ENCODE measurements at places on chromosomes 3 and 15. TPM values are rescaled to one million over a fixed set of nuclear protein-coding genes. Genes with fewer than 3 reads are reported as not detected.

Gene TLR9
- not detected for total RNA-seq

Gene SH2D7
- not detected for total RNA-seq

Gene CD86
- not detected for total RNA-seq

Gene TJP1
- 71.8 TPM for total RNA-seq

Gene APOD
- total RNA-seq, result 0.97 TPM

Gene SLC12A8
- 12.0 TPM for total RNA-seq

DNA sequence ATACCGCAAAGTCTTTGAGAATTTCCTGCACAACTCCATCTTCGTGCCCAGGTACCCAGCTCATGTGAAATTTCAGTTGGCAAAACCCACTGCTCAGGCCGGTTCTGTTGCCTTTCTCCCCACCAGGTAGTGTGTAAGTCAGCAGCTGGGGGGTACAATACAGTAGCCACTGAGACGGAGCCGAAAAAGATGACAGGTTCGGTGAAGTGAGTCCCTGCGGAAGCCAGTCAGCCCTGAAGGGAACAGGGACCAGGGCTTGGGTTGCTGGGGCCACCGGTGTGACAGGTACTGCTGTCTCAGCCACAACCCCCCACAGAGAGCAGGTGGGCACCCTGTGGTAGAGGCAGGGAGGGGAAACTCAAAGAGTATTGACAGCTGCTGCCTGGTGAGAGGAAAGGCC is 90.8 kb downstream of the PGPEP1L start:
- DNase-seq, result no peak

- DNase-seq, result peak; percentile 66
Observed at GRCh38 chr15:69451951-69452691, 497 bp upstream of the RPLP1 start.

- peak; percentile 92 for DNase-seq
Observed at GRCh38 chr15:101193120-101193644, 58.7 kb downstream of the CHSY1 start.

GRCh38 chr15:80691575-80691974 is 3.5 kb upstream of the ABHD17C start:
- DNase-seq, result no peak

GRCh38 chr15:26132811-26133210 is 269.7 kb upstream of the ATP10A start:
- no peak for DNase-seq

DNA sequence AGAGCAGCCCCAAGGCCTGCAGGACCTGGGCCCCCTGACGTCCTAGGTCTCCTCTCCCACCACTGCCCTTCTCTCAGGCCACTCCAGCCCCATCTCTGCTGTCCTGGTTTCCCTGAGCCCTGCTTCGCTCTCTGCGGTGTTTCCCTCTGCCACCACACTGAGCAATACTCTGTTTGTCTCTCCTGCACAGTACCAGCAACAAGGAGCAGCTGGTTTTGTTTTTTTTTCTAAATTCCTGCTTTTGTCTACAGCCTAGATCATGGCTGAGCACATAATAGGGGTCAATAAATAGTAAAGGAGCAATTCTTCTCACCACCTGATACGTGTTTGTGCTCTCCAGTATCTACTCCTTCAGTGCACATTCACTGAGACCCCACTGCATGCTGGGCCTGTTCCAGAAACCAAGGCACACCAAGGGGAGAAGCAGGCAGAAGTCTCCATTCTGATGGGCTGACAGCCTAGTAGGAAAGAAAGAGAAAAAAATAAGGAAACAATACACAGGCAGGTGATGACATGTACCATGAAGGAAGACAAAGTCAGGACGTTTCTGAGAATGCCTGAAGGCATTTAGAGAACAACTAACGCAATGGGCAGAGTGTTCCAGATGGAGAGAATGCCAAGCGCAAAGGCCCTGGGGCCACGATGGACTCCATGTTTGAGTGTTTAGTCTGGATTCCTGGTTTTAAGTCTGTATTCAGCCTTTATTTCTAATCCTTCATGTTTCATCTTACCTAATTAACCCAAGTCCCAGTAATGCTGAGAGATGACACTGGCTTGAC is 6.0 kb upstream of the ACAD9 start:
- no peak for DNase-seq

GRCh38 chr15:101267320-101268104 is 9.8 kb downstream of the SELENOS start:
- DNase-seq, result peak; percentile 94

GRCh38 chr15:65204931-65205660 is 6.2 kb downstream of the CILP start:
- DNase-seq, result no peak

GRCh38 chr3:31878231-31878838 is 102.7 kb downstream of the OSBPL10 start:
- DNase-seq, result peak; percentile 24

DNA sequence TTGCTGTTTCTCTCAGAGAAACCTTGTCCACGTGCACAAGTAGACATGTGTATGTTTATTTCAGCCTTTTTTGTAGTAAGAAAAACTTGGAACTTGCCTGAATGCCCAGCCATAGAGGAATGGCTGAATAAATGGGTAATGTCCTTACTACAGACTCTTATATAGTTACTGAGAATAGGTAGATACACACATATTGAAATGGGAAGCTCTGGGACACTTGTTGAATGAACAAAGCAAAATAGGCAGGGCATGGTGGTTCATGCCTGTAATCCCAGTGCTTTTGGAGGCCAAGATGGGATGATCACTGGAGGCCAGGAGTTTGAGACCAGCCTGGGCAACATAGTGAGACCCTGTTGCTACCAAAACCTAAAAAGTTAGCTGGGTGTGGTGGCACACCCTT is 1.7 kb downstream of the UNC45A start:
- no peak for DNase-seq

GRCh38 chr3:105606016-105606415 is 239.3 kb downstream of the ALCAM start:
- DNase-seq, result peak; percentile 72

GRCh38 chr3:141655801-141656200 is 82.3 kb upstream of the RNF7 start:
- DNase-seq, result peak; percentile 40

DNA sequence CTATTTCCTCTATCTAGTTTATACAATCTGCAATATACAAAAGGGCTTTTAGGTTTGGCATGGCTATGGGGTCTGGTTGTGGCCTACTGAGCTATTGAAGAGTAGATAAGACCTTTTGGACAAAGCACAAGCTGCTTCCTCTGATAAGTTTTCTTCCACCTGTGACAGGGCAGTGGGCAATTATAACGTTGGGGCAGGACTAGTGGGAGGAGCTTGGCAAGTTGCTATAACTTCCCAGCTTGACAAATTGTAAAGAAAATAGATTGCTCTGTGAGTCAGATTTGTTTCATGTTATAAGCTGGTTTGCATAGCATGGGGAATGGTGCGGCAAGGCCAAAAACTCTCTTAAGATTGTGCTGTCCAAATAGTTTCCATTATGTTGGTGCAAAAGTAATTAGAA is 64.9 kb downstream of the SLC7A14 start:
- no peak for DNase-seq

DNA sequence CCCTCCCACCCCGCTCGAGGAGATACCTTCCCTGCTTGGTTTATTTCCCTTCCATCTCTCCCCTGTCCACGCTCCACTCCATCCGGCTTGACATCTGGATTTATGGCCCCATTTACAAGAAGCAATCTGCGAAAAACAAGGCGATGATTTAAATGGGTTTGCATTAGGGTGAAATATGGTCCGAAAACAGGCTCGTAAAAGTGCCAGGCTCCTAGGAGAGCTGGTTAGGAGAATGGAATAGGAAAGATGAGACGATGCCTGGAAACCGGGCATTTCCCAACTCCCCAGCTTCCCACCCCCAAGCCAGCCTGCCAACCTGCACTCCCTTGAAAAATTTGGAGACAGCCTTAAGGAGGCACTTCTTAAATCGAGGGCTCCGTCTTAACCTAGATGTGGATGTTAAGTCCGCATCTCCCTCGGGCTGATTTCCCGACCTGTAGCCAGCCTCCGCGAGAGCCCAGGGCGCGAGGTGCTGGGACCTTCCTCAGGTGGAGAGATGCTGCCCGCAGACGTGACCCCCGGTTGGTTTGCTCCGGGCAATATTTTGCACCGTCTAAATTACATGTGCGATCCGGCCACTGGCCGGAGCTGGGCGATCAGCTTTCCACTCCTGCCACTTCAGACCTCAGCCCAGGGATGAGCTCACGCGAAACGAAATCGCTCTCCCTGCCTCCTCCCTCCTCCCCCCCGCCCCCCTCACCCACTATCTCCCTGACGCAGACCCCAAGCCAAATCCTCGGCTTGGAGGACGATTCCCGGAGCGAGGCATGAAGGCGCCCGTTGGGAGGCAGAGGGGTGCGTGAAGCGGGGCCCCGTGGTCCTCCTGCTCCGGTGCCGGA is 1.3 kb downstream of the GRM7 start:
- no peak for DNase-seq

- DNase-seq, result no peak
Observed at GRCh38 chr3:152197937-152198336, 70.8 kb upstream of the MBNL1 start.

DNA sequence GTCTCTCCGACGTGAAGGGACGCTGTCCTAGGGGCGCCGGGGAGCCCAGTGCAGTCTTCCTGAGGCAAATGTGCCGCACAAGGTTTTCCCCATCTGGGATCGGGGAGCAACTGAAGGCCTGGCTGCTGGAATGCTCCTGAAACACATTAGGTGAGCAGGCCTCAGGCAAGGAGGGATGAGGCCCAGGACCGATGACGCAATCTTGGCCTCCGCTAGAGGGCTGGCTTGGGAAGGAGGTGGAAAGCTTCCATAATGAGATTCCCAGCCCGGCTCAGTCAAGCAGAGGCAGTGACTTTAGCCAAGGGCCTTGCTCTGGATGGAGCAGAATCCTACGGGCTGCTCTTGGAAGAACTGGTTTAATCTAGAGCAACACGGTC is 50.8 kb downstream of the CPN2 start:
- DNase-seq, result peak; percentile 79

DNA sequence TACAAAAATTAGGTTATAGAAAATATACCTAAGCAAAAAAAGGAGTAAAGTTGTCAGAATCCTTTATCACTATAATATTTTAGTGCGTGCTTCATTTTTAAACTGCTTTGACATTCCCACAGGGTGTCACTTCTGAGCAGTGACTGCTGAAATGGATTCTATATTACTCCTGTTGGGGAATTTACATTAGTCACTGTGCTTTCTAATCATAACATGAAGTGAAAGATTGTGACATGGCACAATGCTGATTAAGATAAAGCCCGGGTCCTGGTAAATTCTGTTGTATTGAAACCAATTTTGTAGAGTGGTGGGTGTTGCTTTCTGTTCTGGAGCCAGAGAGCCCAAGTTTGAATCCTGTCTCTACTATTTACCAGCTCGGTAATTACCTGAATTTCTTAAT is 36.4 kb upstream of the EHHADH start:
- DNase-seq, result no peak

- DNase-seq, result peak; percentile 45
Observed at GRCh38 chr3:47225310-47225906, 57.2 kb downstream of the KIF9 start.

DNA sequence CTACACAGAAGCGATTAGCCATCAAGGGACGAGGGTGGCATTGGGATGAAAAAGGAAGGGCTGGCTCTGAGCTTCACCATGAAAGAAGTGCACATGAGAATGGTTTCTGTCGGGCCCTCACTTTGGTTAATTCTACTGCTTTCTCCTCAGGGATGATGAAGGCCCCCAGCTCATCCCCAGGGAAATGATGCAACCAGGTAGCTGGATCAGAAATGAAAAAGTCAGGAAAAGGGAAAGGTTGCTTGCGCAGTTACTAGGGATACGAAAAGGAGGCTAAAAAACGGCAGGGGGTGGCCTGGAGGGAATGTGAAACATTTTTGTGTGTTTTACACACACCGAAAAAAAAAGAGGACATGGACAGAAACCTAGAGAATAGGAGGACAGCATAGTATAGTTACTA is 1.4 kb upstream of the SLC27A2 start:
- no peak for DNase-seq

- DNase-seq, result no peak
Observed at GRCh38 chr15:32218666-32219065, 184.4 kb downstream of the GOLGA8K start.

DNA sequence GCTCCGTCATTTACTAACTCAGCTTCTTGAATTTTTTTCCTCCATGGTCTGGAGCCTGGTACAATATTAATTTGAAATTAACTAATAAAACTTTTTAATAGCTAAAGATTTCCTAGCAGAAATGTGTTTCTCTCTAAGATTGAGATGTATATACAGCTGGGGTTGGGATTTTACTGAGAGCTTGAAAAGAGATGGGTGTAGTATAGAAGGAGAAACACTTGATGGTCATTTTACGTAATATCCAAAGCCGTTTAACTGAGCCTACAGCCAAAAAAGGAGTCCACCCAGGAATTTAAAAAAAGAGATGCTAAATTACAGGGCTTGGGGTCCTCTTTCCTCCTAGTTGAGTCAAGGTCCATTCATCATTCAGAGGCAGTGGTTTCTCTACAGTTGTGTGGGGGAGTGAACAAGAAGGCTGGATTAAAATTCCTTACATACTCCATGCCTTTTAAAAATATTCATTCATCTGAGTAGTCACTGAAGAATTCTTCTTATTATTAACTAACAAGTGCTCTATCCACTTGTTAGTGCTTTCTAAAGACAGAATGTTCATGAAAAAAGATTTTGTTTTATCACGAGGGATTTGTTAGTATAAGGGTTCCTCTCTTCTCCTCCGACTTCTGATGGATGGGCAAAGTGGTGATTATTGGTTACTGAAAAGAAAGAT is 255.3 kb upstream of the IL12A start:
- DNase-seq, result peak; percentile 73

DNA sequence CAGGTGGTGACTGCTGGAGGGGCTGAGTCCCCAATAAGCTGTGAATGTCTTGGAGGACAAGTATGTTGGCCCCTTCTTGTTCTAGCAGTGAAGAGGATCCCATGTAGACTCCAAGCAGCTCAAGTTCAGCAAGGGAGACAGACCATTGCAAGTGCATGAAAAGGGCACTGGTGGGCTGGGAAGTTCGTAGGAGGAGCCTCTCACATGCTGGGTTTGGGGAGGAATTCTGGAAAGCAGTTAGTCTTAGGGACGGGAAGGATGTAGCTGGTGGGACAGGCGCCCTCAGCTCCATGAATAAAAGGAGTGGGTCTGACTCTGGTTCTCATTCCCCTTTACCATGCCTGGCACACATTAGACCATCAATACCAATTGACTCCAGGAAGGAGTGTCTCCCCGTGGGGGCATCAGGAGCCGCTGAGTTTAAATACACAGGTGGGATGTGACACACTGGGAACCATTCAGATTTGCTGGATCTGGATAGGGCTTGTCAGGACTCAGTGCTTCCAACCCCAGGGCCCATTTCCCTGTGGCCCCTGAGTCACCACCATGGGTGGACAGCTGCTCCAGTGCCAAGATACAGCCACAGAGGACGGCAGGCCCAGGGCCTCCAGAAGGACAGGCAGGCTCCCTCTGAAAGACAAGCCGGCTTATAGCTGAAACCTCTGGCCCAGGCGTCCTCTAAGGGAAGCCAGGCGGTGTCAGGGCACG is 552 bp upstream of the XYLB start:
- no peak for DNase-seq

DNA sequence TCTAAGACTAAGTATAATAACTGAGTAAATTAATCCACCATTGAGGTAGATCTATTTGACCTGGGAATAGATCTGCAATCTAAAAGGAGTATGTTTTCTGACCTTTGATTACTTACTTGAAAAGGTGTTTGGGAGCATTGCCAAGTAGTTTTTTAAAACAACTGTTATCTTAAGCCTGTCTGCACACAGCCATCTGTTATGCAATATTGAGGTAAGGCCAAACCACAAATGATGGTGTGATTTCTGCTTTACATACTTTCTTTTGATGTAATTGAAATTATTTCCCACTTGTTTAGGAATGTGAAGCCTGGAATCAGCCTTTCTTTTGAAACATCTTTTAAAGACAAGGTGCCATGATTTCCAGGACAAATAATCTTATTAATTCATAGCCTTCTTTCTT is 274.0 kb downstream of the BBX start:
- peak; percentile 31 for DNase-seq
